ENCODE measurements at places on chromosomes 3 and 15.

- no peaks in the 10 kb centered on the region for H3K4me1 ChIP-seq
- H3K4me3 ChIP-seq: no peak overlapping the region
- no peak for DNase-seq
Measured at GRCh38 chr15:28920781-28921331, 35.1 kb downstream of the APBA2 start.

DNA sequence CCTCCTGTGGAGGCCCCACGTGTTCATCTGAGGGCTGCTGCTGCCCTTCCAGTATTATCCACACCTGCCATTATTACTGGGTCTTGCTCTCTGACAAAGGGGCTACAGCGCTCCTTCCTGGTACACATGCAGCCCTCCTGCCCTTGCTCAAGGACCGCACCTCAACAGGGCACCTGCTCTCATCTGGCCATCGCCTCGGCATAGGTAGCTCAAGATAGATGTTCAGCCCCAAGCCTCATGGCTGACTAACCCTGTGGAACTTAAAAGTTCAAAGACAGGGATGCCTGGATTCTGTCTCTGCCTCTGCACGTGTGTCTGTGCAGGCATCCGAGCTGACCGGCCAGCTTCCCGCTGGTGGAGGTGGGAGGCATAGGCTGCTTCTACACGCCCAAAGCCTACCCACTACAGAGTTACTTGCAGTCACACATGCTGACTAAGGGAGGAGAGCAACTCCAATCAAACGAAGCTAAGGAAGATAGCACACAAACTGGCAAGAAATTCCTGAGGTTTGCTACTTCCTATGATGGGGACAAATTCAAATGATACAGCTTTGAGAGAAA, 152.5 kb upstream of the ATP10A start:
- H3K4me1 ChIP-seq: no peaks in the 10 kb centered on the region
- H3K4me3 ChIP-seq: no peak overlapping the region
- no peak overlapping the region for H3K27ac ChIP-seq
- no peak for DNase-seq
- no peaks in the 10 kb centered on the region for H3K36me3 ChIP-seq

DNA sequence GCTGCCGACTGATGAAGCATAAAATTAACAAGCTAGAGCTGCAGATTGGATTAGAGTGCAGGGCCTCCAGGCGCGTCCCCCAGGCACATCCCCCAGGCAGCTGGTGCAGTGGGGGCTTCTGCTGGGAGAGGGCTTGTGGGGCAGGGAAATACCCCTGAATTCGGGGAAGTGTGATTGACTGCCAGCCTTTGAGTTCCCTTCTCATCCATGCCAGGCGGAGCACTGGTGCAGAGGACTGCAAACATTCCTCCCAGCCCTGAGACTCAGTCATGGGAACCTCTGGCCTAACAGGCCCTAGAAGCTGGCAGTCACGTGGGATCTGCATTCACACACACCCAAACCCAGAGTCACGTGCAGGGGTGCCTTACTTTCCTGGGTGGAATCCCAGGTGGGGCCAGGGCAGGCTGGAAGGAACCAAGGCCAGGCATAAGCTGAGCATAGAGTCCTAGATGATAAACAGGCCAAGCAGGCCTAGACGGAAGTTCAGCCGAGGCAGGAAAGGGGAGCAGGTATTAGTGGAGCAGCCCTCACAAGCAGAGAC, 46.2 kb upstream of the SEC22A start:
- peaks cover 41% of the 10 kb centered on the region for H3K4me1 ChIP-seq
- H3K27ac ChIP-seq: no peak overlapping the region
- H3K4me3 ChIP-seq: no peak overlapping the region
- peak; percentile 14 for DNase-seq
- H3K36me3 ChIP-seq: peaks cover 49% of the 10 kb centered on the region

DNA sequence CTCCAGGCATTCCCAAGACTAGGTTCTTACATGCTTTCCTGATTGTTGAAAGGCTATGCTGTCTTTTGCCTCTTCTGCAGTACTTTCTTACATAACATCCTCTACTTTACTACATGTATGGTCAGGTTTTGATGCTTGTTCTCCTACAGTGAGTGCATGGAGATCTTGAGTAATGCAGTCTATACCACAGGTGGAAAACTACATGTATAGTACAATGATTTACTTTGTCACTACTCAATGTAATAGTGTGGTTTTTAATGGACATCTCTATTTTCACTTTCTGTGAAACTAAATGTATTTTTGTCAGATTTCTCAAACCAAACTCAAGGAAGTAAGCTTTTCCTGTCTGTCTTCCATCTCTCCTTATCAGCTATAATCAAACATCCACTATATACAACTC, 657.0 kb downstream of the TUSC7 start:
- no peak for DNase-seq
- no peak overlapping the region for H3K27ac ChIP-seq
- no peaks in the 10 kb centered on the region for H3K27me3 ChIP-seq
- H3K4me3 ChIP-seq: no peak overlapping the region

DNA sequence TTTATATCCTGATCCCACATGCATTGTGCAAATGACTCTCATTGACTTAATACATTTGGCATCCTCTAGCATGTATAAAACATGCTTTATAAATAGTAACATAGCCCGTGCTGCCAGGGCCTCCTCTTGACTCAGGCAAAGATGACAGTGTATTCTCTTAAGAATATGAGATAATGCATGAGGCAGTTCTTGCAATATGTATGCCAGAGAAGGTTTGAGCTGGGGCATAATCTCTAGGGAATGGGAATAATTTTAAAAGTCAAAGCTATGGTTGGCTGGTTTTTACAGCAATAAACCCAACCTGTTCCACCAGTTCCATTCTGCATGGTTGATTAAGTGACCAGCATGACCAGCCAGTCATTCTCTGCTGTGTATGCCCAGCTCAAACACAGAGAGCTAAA, 179.0 kb upstream of the PFN2 start:
- no peak overlapping the region for H3K4me3 ChIP-seq
- H3K4me1 ChIP-seq: no peaks in the 10 kb centered on the region

GRCh38 chr3:46119253-46119652, 88.9 kb downstream of the CCR1 start:
- H3K4me1 ChIP-seq: peaks cover 7% of the 10 kb centered on the region
- H3K27me3 ChIP-seq: no peaks in the 10 kb centered on the region
- no peaks in the 10 kb centered on the region for H3K36me3 ChIP-seq
- DNase-seq: no peak
- H3K27ac ChIP-seq: no peak overlapping the region

GRCh38 chr3:59502806-59503205, 453.0 kb upstream of the CFAP20DC start:
- no peak for DNase-seq
- no peak overlapping the region for H3K27ac ChIP-seq
- H3K4me3 ChIP-seq: no peak overlapping the region
- H3K27me3 ChIP-seq: no peaks in the 10 kb centered on the region
- no peaks in the 10 kb centered on the region for H3K4me1 ChIP-seq

- no peak for DNase-seq
- H3K27me3 ChIP-seq: peaks cover 5% of the 10 kb centered on the region
- H3K4me3 ChIP-seq: no peak overlapping the region
Measured at GRCh38 chr15:69848096-69848495, 249.6 kb downstream of the TLE3 start.

- H3K27me3 ChIP-seq: no peaks in the 10 kb centered on the region
- H3K4me1 ChIP-seq: no peaks in the 10 kb centered on the region
- H3K36me3 ChIP-seq: no peaks in the 10 kb centered on the region
- no peak overlapping the region for H3K27ac ChIP-seq
Measured at GRCh38 chr3:177055605-177056571, 141.4 kb downstream of the TBL1XR1 start.

GRCh38 chr15:89665449-89666181, 10.3 kb upstream of the KIF7 start:
- no peaks in the 10 kb centered on the region for H3K36me3 ChIP-seq
- peak overlapping the region; percentile 77 for H3K27ac ChIP-seq
- peaks cover 17% of the 10 kb centered on the region for H3K4me1 ChIP-seq
- H3K4me3 ChIP-seq: no peak overlapping the region
- no peaks in the 10 kb centered on the region for H3K27me3 ChIP-seq
- DNase-seq: peak; percentile 78

DNA sequence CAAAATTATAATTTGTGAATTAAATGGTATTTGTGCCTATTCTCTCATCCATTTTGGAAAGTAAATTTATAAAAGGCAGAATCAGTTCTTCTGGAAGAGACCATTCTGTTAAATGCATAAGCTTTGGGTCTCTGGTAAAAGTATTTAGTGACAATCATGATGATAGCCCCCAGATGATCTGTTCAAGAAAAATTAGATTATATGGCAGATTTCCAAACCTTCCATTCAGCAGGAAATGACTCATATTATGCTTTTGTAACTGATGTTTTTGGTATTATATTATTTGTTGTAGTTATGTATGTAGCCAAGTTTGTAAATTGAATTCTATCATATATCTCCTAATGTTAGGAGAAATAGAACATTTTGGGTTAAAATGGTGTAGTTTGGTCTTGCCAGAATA, 340.8 kb upstream of the DPH6 start:
- no peaks in the 10 kb centered on the region for H3K27me3 ChIP-seq
- H3K4me1 ChIP-seq: no peaks in the 10 kb centered on the region
- H3K27ac ChIP-seq: no peak overlapping the region
- no peak overlapping the region for H3K4me3 ChIP-seq
- no peaks in the 10 kb centered on the region for H3K36me3 ChIP-seq

DNA sequence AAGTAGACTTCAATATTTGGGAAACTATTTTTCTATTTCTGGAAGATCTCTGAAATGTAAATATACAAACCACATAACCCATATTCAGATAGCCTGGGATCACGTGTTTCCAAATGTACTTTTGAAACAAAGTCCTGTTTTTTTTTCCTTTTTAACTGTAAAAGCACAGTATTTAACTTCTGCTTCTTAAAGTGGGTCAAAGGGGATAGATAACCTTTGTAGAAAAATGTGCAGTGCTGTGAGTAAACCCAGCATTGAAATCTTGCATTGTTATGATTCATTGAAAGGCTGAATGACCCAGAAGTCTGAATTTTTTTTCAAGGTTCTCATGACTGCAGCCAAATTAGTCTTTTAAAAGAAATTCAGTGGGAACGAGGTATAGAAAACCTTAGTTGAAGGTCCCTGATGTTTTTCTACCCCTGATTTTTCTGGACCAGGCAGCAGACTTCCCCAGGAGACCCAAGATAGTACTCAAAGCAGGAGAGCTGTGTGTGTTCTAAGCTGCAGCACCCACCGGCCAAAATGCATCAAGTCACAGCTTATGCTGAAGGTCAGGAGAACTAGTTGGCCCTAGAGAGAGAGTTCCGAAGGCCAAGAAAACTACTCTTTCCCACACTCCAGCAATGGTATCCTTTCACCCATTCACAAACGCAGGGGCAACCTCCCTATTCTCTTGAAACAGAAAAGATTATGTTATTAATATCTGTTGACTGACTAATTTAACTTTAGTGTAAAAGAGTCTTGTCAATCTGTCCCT, 43.6 kb upstream of the APH1B start:
- H3K27ac ChIP-seq: peak overlapping the region; percentile 90
- peak overlapping the region; percentile 30 for H3K4me3 ChIP-seq
- H3K36me3 ChIP-seq: no peaks in the 10 kb centered on the region

- DNase-seq: no peak
- H3K4me1 ChIP-seq: peaks cover 40% of the 10 kb centered on the region
- H3K27me3 ChIP-seq: no peaks in the 10 kb centered on the region
- no peak overlapping the region for H3K4me3 ChIP-seq
Measured at GRCh38 chr3:48034000-48034516, 17.8 kb upstream of the MAP4 start.

DNA sequence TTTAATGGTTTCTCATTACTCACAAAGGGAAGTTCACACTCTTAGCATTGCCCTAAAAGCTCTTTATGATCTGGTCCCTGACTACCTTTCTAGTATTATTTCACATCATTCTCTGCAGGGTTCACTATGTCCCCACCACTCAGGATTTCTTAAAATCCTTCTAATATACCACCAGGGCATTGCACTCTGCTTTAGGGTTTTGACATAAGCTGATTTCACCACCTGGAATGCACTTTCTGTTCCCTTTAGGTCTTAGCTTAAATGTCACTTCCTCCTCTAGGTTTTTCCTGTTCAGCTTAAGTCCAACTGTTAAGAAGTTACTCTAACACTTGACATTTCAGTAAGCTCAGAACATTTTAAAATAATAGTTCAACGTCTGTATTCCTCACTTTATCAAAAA, 81.7 kb downstream of the HCN4 start:
- H3K27me3 ChIP-seq: no peaks in the 10 kb centered on the region
- no peak for DNase-seq
- H3K27ac ChIP-seq: no peak overlapping the region
- no peak overlapping the region for H3K4me3 ChIP-seq
- no peaks in the 10 kb centered on the region for H3K4me1 ChIP-seq

DNA sequence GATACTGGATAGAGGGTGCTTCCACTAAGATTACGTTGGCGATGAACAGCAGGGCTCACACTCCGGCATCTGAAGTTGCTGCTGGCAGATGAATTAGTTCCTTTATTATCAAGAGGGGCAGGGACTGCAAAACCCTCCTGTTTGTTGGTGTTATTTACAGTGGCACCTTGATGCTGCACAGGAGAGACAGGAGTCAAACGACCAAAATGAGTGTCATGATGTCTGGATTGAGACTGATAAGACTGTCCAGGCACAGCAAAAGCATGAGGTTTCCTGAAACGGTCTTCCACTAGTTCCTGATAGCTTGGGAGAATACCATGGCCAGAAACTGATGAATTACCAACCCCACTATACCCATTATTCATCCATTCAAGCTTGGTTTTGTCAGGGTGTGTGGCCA, 100.8 kb upstream of the NEDD4 start:
- no peaks in the 10 kb centered on the region for H3K27me3 ChIP-seq
- no peaks in the 10 kb centered on the region for H3K4me1 ChIP-seq
- peaks cover 45% of the 10 kb centered on the region for H3K36me3 ChIP-seq
- H3K4me3 ChIP-seq: no peak overlapping the region
- no peak for DNase-seq
- no peak overlapping the region for H3K27ac ChIP-seq

- peak overlapping the region; percentile 85 for H3K27ac ChIP-seq
- DNase-seq: no peak
- H3K4me1 ChIP-seq: peaks cover 36% of the 10 kb centered on the region
- H3K4me3 ChIP-seq: no peak overlapping the region
- no peaks in the 10 kb centered on the region for H3K27me3 ChIP-seq
Measured at GRCh38 chr3:107206945-107207344, 170.3 kb upstream of the CCDC54 start.

GRCh38 chr3:129001806-129002572, 885 bp downstream of the EFCC1 start:
- H3K4me3 ChIP-seq: no peak overlapping the region
- no peak overlapping the region for H3K27ac ChIP-seq
- peaks cover 40% of the 10 kb centered on the region for H3K27me3 ChIP-seq
- no peaks in the 10 kb centered on the region for H3K36me3 ChIP-seq
- H3K4me1 ChIP-seq: peaks cover 12% of the 10 kb centered on the region

All from adrenal gland (tissue), 19 donors.